ENCODE measurements at places on chromosomes 6 and 20.

GRCh38 chr6:167306401-167306998, 15.4 kb downstream of the UNC93A start:
- no peak for DNase-seq

DNA sequence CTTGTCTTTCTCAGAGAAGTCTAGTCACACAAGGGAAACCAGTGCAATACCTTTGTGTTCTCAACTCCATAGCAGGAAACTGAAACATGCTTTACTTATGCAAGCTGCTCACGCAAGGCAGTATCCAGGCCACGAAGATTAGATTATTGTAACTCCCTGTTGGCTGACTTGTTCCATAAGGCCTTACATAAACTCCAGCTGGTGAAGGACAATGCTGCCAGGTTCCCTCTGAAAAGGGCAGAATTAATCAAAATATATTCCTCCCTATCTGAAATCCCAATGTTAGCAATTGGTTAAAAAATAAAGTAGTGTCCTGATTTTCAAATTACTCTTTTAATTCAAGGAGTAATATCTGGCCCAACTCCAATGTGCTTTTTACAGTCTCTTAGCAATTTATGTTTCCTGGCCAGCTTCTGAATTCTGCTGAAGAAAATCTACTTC, 966.6 kb downstream of the HACE1 start:
- peak; percentile 3 for DNase-seq

GRCh38 chr6:1929931-1930330, 315.5 kb downstream of the GMDS start:
- no peak for DNase-seq

GRCh38 chr6:110864824-110865223, 9.8 kb upstream of the AMD1 start:
- DNase-seq: peak; percentile 36

DNA sequence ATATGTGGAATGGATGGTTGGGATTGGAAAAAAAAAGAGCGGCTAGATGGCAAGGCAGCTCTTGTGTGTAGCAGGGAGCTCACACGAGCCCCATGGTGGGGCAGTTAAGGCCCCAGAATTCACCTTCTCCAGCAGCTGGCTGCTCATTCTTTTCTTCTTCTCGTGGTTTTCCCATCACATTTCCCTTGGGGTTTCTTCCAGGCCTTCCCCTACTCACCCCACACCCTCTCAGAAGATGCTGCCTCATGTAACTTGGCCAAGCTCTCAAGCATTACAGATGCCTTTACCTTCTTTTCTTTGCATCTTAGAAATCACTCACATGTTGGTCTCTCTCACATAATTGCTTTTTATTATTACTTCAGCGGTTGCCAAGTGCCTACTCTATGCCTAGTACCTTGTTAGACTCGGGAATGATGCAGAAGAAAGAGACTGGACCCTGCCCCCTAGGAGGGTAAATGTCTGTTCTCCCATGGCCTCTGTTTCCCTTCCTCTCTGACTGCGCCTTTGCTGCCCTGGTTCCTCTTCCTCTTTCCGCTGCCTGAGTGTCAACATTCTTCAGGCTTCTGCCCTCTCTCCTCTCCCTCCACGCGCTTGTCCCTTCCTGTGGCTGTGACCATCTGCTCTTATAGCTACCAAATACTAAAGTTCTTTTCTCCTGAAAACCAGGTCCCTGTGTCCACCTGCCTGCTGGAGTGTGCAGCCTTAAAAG, 28.6 kb downstream of the PPARD start:
- DNase-seq: no peak

- no peak for DNase-seq
Observed at GRCh38 chr20:7080472-7080871, 313.0 kb downstream of the BMP2 start.

DNA sequence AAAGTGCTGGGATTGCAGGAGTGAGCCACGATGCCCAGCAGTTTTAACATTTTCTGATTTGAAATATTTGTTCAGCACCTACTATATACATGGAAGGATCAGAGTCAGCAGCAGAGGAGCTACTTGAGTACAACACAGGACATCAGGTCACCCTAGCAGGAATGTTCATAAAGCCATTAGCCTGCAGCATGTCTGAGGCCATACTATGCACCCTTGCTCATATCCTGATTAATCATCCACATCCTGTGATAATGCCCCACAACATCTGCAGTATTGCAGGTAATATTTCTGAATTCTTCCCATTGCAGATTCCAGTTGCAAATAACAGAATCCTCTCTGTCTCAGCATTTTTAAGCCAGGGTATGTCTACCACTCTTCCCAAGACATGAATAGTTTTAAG, 171.0 kb upstream of the PRND start:
- DNase-seq: no peak

Data from fibroblast of villous mesenchyme (primary cell).